Effector memory CD4-positive, alpha-beta T cell (primary cell): ENCODE measurements at places on chromosomes 3 and 15.

DNA sequence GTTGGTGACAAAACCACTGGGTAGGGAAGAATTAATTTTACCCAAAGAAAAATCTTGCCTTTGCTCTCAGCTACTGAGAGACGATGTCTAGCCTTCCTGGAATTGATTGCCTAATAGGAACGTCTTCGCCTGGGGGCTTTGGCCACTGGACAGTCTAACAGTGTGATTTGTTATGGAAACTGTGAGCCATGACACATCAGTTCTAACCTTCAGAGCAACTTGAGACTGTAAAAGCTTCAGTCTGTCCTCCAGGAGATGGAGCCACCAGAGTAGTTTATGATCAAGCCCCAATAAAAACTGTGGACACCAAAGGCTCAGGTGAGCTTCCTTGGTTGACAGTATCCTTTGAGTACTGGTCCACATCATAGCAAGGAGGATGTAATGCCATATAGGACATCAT lies 235.8 kb upstream of the TMCO5A start:
- no peak for DNase-seq

- DNase-seq: no peak
These were observed 10.7 kb upstream of the OCA2 start for GRCh38 chr15:28109626-28110455.

- no peak for DNase-seq
These were observed 406.2 kb downstream of the MFSD1 start for GRCh38 chr3:159208050-159208449.

DNA sequence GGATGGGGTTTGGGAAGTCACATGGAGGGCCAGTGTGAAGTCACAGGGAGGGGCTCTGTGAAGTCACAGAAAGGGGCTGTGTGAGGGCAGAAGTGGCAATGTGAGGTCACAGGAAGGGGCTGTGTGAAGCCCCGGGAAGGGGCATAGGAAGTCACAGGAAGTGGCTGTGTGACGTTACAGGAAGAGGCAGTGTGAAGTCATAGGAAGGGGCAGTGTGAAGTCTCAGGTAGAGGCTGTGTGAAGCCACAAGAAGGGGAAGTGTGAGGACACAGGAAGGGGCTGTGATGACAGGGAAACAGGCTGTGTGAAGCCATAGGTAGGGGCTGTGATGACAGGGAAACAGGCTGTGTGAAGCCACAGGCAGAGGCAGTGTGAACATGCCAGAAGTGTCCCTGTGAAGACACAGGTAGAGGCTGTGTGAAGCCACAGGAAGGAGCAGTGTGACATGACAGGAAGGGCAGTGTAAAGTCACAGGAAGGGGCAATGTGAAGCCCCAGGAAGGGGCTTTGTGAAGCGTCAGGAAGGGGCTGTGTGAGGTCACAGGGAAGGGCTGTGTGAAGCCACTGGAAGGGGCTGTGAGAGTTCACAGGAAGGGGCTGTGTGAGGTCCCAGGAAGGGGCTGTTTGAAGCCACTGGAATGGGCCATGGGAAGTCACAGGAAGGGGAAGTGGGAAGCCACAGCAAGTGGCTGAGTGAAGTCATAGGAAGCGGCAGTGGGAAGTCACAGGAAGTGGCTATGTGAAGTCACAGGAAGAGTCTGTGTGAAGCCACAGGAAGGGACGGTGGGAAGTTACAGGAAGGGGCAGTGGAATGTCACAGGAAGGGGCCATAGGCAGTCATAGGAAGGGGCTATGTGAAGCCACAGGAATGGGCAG lies 37.1 kb downstream of the GASK1A start:
- DNase-seq: no peak
